Hair follicle dermal papilla cell (primary cell): ENCODE measurements at places on chromosomes 4 and X. TPM values are rescaled to one million over a fixed set of nuclear protein-coding genes. Genes with fewer than 3 reads are reported as not detected.

The CWH43 gene
- not detected in 2 replicates for total RNA-seq

The GABRG1 gene
- not detected in 2 replicates for total RNA-seq

The FRMD7 gene
- 0.12 and 0.65 TPM in 2 replicates for total RNA-seq

The IL2 gene
- not detected in 2 replicates for total RNA-seq

The TIGD4 gene
- 0.12 and 0.16 TPM in 2 replicates for total RNA-seq

The SOWAHD gene
- total RNA-seq: 0.49 and 0.97 TPM in 2 replicates

The XG gene
- total RNA-seq: 8.0 and 14.1 TPM in 2 replicates

The FAM47E gene
- 0.36 and 0.97 TPM in 2 replicates for total RNA-seq

The MAGEA4 gene
- total RNA-seq: not detected in 2 replicates

The NPY1R gene
- total RNA-seq: 0.49 TPM in 1 of 2 replicates, not detected in the other
